Activated CD4-positive, alpha-beta T cell treated with anti-CD3 and anti-CD28 coated beads, Interleukin-2, amount 10 ng/mL, durations not matched to agents 7 days and 5 days (primary cell): ENCODE measurements at places on chromosomes 13 and 19. TPM values are rescaled to one million over a fixed set of nuclear protein-coding genes. Genes with fewer than 3 reads are reported as not detected.

SELENOV gene
- not detected for total RNA-seq

GRCh38 chr13:110964229-110965037 is 49.6 kb upstream of the ANKRD10 start:
- no peak for DNase-seq

PTH2 gene
- total RNA-seq: 0.52 TPM

CDX2 gene
- total RNA-seq: not detected

GRCh38 chr13:112200200-112200599 is 133.3 kb downstream of the SOX1 start:
- DNase-seq: no peak

GRCh38 chr13:39766464-39767158 is 111.1 kb downstream of the COG6 start:
- DNase-seq: no peak

- DNase-seq: peak; percentile 7
Measured at GRCh38 chr13:57631596-57632275, at the start of gene PCDH17. Gene PCDH17 (plus strand): TSS chr13:57631744. CDS start chr13:57632547, 803 bp downstream.

PROZ gene
- 0.19 TPM for total RNA-seq

RYR1 gene
- 0.79 TPM for total RNA-seq

DNA sequence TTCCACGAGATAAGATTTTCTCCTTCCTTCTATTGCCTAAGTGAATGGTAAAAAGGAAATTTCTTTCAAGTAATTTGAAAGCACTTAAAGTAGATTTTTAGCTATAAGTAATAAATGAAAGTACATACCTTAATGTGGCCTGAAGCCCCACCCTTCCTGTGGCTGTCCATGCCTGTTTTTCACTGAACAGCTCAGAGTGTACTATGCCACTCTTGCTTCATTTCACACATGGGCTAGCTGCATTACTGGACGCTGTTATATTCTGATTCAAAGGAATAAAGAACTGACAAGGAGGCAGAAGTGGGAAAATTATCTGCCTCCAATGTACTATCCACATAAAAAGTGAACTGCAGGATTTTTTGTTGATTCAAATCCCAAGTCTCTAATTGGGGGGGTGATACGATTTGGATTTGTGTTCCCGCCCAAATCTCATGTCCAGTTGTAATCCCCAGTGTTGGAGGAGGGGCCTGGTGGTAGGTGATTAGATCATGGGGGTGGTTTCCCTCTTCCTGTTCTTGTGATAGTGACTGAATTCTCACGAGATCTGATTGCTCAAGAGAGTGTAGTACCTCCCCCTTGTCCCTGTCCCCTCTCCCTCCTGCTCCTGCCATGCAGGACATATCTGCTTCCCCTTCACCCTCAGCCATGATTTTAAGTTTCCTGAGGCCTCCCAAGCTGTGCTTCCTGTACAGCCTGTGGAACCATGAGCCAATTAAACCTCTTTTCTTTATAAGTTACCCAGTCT is 154.7 kb upstream of the SGCG start:
- no peak for DNase-seq

DNA sequence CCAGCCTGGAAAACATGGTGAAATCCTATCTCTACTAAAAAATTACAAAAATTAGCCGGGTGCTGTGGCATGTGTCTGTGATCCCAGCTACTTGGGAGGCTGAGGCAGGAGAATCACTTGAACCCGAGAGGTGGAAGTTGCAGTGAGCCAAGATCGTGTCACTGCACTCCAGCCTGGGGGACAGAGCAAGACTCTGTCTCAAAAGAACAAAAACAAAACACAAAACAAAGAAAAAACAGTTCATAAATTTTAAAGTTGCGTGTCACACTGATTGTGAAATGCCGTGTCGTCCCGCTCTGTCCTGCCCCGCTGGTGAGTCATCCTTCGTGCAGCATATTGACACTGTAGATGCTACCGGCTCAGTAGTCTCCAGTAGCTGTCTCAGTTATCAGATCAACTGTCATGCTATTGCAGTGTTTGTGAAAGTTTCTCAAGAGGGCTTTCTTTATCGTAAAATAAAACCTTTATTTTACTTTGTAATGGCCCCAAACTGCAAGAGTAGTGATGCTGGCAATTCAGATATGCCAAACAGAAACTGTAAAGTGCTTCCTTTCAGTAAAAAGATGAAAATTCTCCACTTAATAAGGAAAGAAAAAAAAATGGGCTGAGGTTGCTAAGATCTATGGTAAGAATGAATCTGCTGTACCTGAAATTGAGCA is 36.4 kb upstream of the IGFL1 start:
- DNase-seq: no peak

C2CD4C gene
- not detected for total RNA-seq

DNA sequence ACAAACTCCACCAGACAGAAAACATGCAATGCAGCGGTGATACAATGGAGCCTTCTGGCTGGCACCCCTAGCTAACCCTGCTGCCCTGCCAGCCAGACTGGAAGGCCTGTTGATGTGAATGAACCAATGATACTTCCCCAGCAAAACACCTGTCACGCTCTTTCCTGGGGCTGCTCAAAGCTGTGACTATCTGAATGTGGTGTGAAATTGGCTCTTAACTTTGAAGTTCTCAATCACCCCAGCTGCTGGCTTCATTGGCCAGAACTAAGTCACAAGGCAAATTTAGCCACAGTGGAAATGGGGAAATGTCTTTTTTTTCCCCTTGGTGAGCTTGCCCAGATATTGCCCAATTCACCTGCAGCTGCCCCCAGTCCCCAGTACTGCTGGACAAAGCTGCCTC is 147.3 kb downstream of the SLC7A1 start:
- DNase-seq: no peak
